ENCODE measurements at places on chromosomes 12 and 14.

DNA sequence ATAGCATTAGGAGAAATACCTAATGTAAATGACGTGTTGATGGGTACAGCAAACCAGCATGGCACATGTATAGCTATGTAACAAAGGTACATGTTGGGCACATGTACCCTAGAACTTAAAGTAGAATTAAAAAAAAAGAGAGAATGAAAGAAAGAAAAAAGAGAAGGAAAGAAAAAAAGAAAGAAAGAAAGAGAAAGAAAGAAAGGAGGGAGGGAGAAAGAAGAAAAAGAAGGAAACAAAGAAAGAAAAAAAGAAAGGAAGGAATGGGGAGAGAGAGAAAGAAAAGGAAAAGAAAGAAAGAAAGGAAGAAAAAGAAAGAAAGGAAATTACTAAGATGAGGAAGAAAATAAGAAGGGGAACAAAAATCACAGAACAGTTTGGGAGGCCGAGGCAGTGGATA, 925.5 kb downstream of the LRFN5 start:
- DNase-seq: no peak

- no peak for DNase-seq
Measured at GRCh38 chr12:84537666-84538065, 374.9 kb downstream of the SLC6A15 start.

DNA sequence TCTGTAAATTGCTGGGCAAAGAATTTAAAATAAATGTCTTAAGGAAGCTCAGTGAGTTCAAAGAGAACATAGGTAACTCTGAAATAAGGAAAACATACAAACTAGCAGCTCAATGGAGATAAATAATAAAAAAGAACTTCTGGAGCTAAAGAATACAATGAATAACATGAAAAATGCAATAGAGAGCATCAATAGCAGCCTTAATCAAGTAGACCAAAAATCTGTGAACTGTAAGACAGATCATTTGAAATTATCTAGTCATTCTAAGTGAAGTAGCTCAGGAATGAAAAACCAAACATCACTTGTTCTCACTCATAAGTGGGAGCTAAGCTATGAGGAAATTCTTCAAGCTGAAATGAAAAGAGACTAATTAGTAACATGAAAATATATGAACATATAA, 5.8 kb upstream of the ABCC9 start:
- no peak for DNase-seq

GRCh38 chr12:39946361-39947280, 159.3 kb downstream of the SLC2A13 start:
- DNase-seq: no peak

GRCh38 chr12:124696693-124697476, 129.5 kb upstream of the NCOR2 start:
- DNase-seq: no peak

GRCh38 chr14:75044322-75044721, 6.9 kb downstream of the MLH3 start:
- no peak for DNase-seq

DNA sequence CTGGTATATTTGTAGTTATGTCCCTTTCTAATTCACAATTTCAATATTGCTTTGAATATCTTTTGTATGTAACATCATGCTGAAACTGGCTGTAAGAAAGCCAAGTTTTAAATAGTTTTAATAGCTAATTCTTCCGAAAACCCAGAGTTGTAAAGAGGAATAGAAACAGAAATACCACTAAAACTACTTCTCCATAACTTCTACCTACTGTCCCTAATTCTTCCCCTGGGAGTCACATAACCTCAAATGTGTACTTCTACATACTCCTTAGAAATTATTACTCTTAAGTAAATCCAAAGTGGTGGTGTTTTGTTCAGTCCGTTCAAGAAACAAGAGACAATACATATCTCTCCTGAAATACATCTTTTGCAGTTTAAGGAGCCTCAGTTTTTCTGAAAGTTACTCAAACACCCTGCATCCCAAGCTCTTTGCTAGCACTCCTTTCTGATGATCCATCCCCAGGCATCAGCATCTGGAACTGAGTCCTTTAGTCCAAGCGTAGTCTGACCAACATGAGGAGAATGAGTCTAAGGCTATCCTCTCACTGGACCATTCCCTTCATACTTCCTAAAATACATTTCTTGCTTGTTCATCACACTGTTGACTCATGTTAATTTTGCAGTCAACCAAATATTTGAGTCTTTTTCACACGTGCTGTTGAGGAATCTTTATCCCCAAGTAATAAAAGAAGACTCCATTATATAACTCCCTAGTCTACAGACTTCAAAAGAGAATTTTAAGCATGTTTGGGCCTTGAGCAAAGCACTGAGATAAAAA, 214.3 kb upstream of the NUDT4 start:
- DNase-seq: no peak

- DNase-seq: no peak
Measured at GRCh38 chr12:41039461-41039860, 148.7 kb upstream of the PDZRN4 start.

DNA sequence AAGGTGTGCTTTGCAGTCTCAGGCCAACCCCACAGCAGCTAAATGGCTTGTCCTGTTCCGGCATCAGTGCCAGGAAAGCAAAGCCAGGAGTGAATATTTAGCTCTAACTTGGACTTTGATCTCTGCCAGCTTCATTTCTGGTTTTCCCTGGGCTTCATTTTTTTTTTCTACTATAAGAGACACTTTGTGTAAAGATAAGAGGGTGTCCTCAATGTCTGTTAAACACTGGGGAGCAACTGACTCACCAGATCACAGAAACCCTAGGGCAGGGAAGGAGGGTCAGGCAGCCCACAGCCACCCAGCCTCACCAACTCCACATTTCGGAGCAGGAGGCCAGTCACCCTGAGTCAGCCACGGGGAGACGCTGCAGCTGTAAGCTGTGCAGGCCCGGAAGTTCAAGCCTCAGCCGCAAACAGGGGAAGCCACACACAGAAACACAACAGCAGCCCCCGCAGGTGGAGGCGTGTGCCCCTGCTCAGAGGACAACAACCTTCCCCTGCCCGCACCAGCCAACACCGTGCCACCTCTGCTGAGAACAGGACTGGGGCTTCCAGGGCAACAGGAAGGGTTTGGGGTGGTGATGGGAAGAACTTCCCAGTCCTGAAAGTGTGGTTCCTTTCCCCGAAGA, 6.3 kb downstream of the TNFRSF1A start:
- DNase-seq: peak; percentile 90
